A549 (cell line): ENCODE measurements at places on chromosomes 2 and 18.

- no peak for DNase-seq
Observed at GRCh38 chr2:86134709-86135108, 28.7 kb downstream of the PTCD3 start.

- DNase-seq = no peak
Observed at GRCh38 chr2:41207578-41207977, 755.7 kb upstream of the SLC8A1 start.

DNA sequence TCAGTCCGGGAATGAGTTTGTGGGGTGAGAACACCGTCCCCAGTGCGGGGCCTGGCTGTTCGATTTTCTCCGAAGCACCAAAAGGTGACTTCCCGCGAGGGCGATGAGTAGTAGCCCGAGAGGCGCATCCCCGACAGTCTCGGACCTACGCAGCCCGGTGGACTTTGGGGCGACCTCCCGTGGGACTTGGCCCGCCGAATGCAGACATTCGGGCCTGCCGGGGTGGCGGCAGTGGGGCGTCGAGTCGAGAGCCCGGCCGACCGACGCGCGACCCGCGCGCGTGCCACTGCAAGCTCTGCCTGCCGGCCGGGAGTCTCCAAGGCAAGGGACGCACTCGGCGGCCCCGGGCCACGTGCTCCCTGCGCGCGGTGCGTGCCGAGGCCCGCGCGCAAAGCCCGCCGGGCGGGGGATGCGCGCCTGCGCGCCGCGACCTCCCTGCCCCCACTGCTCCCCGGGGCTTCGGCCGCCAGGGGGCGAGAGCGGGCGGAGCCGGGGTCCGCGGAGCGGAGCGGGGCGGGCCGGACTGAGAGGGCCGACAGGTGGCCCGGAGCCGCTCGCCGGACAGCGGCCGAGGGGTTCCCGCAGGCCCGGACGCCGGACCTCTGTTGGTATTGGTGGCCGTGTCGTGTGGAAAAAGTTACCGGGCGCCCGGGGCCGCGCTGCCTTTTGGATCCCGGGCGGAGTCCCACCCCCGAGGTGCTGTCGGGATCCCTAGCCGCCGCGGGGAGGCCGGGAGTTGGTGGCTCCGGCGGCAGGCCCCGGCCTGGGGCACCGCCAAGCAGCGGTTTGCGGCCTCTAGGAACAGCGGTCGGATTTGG lies 1.9 kb downstream of the PTMA start:
- DNase-seq = peak; percentile 71

DNA sequence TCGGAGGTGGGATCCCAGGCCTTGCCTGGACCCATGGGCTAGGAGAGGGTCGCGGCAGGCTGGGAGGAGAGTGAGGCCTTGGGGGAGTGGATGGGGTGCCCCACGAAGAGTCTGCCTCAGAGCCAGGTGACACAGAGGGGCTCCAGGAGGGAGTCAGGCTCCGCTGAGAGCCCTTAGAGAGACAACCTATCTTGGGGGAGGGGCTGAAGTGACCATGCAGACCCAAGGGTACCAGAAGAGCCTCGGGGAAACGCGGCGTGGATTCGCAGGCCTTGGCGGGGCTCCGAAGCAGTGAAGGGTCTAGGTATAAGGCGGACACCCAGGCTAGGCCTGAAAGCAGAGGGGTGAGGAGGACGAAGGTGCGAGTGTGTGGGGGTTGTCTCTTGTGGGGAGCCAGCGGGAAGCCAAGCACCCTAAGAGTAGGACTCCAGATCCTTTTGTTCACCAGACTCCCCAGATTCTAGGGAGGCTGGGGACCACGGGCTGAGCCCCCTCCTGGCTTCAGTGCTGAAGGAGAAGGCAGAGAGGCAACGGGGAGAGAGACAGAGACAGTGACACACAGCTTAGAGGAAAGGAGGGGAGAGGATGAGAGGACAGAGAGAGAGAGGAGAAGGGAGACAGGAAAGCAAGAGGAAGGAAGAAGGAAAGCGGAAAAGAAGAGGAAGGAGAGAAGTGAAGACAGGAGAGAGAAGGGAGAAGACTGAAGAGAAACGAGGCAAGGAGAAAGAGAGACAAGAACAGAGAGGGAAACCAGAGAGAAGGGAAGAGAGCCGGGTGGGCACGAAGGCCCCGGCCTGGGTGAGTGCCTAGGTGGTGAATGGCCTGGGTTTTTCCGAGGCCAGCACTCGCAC lies 1.1 kb upstream of the HOXD11 start:
- no peak for DNase-seq
